Esophagus mucosa (tissue), 1 donor: ENCODE measurements at places on chromosomes 11 and 22. TPM values are rescaled to one million over a fixed set of nuclear protein-coding genes. Genes with fewer than 3 reads are reported as not detected.
A peak's percentile ranks its signal among the peaks of the same experiment; 100 is the strongest.

DNA sequence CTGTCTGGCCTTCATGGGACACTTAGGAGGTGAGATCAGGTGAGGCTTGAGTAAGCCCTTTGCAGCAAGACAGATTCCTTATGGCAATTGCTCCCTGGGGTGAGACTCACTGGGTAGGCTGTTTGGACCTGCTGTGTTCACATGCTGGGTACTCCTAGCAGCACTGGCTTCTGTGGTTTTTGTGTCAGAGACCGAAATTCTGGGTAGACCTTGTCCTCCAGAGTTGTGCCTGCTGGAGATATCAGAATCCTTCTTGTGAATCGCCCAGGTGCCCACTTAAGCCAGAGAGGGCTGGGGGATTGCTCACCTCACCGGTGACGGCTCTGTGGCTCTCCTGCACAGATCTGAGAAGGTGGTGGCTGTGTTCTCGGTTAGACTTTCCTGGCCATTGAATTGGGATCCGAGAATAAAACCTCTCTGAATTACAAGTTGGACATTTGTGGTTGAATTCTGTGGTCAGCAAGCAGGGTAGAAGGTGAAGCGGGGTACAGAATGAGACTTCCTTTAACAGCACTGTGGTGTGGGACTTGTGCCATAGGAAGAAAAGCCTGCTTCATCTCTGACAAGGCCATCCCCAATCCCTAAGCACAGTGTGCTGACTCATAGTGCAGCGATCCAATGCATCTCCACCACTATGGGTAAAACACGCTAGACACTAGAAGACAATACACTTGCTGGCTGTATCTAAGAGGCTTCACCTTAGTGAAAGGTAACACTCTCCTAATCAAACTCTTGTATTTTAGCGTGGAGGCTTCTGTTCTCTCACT, 52.5 kb upstream of the TTC12 start:
- peak; percentile 43 for ATAC-seq

GRCh38 chr11:116473790-116474346, 298.9 kb downstream of the BUD13 start:
- ATAC-seq: no peak

DNA sequence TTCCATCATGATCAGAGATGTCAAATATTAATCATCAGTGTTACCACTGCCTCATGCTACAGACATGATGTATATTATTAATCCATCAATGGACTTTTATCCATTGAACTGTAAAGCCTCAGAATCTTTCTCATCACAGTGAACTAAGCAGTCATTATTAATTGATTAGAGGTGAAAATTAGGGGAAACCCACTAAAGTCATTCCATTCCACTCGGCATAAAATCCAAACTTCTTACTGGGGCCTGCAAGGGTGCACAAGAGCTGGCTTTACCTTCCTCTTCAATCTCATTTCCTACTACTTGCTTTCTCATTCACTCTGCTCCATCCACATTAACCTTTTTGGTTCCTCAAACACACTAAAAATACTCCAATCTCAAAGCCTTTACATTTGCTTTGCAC, 7.9 kb upstream of the CD44 start:
- ATAC-seq: no peak

The LINC01488 gene
- total RNA-seq: not detected
